ENCODE measurements at places on chromosomes 6 and 20. TPM values are rescaled to one million over a fixed set of nuclear protein-coding genes. Genes with fewer than 3 reads are reported as not detected.

The ZC3H12D gene
- 0.27 TPM for polyA plus RNA-seq

GRCh38 chr20:58702161-58702510, 9.5 kb downstream of the NPEPL1 start:
- DNase-seq, result no peak

The MATN4 gene
- 0.05 TPM for polyA plus RNA-seq

The BPIFB4 gene
- polyA plus RNA-seq, result 0.16 TPM

GRCh38 chr20:3390759-3391425, 16.6 kb downstream of the DNAAF9 start:
- DNase-seq, result no peak

The RUNX2 gene
- polyA plus RNA-seq, result 0.09 TPM
